ENCODE measurements at places on chromosomes 2 and 18.

DNA sequence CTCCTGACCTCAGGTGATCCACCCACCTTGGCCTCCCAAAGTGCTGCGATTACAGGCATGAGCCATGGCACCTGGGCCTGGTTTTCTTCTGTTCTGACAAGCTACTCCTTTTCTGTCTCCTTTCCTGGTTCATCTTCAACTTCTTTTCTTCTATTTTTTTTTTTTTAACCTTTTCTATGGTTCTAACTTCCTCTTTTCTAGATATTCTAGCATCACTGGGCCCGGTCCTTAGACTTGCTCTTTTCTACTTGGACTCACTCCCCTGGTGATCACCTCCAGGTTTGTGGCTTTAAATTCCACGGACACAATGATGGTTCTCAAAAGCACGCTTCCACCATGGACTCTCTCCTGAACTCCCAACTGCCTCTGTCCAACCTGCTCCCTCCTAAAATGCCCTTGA lies 2.0 kb downstream of the EIF2AK2 start:
- no peak for DNase-seq

GRCh38 chr2:54100772-54101171 lies 14.6 kb upstream of the ACYP2 start:
- no peak for DNase-seq

DNA sequence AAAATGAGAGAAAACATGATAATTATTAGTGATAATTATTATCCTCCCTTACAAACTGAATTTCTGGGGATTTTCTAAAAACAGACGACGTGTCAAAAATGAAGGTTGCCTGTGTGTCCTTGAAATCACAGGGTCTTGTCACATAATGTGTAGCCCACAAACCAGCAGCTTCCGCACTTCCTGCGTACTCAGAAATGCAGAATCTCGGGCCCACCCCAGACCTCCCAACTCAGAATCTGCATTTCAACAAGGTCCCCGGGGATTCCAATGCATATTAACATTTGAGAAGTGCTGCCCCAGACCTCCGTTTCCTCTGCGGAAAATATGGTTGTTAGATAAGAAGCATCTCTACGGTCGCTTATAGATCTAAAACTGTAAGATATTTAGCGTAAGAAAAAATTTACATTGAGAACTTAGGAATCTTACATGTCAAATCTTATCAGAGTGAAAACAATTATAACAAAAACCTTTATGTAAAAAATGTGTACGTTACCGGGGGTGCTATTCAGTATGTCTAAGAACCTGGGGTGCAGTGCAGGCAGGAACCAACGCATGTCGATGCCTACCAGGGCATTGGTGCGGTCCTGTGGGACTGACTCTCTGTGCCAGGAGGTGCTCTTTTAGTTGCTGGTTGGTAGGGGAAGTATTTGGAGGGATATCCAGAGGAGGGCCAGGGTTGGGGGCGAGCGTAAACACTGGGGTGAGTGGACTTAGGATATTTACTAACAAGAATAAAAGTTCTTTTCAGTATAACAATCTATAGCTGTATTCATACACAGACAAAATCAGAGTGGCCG lies 15.2 kb downstream of the CDKL4 start:
- peak; percentile 21 for DNase-seq

GRCh38 chr2:233098618-233099017 lies 38.5 kb downstream of the INPP5D start:
- peak; percentile 21 for DNase-seq

DNA sequence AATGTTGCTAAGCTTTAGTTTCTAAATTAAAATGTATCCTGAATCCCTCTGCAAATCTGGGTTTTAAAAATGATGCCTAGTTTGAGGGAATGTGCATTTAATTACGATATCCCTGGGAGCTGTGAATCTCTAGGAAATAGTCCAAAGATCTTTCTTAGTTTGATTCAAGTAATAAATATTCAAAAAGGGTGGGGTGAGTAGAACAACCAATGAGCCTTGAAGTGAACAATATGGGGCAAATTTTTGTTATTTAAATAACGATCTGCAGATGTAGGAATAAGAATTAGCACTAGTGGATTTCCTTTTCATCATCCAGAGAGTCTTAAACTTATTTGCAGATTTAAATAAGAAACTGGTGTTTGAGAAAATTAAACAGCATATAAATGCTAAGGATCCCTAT lies 106.3 kb downstream of the ACVR1 start:
- no peak for DNase-seq

DNA sequence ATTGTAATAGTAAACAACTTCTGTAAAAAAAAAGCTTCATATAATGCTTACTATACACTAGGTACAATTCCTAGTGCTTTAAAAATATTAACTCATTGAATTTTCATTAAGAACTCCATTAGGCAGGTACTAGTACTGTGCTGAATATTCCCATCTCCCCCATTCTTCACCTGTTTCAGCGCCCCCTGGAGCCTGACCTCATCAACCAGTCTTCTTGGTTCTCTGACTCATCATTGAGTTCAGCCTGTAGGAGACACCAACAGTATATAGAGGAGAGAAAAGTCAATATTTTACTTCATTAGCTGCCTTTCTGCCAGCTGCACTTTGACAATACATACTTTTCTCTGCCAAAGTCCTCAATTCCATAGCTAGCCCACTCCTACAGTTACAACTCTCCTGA lies 1009.9 kb upstream of the KLHL29 start:
- DNase-seq, result no peak

GRCh38 chr2:170878505-170878904 lies 50.5 kb upstream of the GORASP2 start:
- no peak for DNase-seq

DNA sequence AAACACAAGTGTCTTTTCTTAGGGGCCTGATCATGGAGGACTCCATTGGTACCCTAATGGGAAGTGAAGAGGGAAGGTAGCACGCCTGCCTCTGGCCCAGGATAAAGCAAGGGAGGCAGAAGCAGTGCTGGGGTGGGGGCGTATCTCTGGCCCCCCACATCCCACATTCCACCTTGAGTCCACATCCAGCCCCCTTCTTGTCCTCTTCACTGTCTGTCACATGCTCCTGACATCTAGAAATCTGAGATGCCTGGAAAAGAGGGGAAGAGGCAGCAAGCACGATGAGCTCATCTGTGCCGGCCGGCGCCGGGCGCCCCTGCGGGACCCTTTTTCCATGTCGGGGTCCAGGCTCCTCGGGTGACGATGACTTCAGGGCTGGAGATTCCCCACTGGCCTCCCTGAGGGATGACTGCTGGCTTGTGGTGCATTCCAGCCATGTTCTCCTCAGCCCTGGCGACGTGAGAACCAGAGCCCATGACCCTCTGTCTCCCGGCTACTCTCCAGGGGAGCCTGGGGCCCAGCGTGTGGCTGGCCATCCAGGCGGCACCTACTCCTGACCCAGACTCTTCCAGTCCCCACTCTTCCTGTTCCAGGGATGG lies 277.5 kb downstream of the DYSF start:
- no peak for DNase-seq

- peak; percentile 90 for DNase-seq
Observed at GRCh38 chr2:173402405-173402974, 47.8 kb downstream of the CDCA7 start.

Measured in dermis blood vessel endothelial cell (primary cell).